Stimulated activated CD8-positive, alpha-beta memory T cell treated with anti-CD3 and anti-CD28 coated beads, Interleukin-4, amount 100 ng/mL, for 1 hour (primary cell): ENCODE measurements at places on chromosomes 4 and X.

- DNase-seq, result no peak
Observed at GRCh38 chrX:139112432-139112831, 400.9 kb upstream of the FGF13 start.

DNA sequence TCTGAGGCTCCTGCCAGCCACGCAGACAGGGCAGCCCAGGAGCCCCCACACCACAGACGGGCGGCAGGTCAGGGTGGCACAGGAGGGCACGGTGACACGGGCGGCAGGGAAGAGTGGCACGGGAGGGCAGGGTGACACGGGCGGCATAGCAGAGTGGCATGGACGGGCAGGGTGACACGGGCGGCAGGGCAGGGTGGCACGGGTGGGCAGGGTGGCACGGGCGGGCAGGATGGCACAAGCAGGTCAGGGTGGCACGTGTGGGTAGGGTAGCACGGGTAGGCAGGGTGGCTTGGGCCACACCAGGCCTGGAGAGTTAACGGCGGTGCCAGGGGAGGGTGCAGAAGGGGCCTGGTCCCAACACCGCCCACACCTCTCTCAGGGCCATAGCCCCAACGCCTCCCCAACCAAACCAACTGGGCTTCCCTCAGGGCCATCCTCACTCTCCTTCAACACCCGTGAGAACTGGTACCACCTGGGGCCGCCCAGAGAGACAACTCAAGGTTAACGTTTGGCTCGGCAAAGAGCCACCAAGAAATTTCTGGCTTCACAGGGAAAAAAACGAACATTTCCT lies 3.4 kb downstream of the CTBP1 start:
- DNase-seq, result no peak

DNA sequence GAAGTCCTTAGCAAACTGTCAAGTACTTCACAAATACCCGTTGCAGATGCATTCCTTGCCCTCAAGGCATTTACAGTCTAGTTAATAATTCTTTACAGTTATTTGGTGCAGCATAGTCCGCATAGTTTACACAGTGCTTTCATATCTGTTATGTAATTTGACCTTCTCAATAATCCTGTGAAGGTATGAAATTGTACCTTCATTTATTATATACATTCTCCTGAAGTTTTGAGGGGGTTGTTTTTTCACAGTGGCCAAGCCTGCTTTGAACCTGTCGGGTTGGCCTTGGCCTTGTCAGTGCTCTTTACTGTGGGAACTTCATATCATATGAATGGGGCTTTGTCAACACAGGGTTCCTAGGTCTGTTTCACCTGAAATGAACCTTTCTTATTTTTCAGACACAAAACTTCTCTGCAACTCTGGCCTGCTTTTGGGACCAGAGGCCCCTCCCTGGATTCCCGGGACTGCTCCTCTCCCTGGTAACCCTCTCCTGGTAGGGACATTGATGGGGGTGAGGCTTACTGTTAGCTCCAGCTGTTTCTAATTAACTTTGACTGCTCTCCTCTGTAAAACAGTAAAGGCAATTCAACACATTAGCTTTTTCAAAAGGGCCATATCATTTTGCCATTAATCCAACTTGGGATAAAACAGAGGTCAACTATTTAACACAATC lies 9.1 kb downstream of the IGFBP7 start:
- no peak for DNase-seq

DNA sequence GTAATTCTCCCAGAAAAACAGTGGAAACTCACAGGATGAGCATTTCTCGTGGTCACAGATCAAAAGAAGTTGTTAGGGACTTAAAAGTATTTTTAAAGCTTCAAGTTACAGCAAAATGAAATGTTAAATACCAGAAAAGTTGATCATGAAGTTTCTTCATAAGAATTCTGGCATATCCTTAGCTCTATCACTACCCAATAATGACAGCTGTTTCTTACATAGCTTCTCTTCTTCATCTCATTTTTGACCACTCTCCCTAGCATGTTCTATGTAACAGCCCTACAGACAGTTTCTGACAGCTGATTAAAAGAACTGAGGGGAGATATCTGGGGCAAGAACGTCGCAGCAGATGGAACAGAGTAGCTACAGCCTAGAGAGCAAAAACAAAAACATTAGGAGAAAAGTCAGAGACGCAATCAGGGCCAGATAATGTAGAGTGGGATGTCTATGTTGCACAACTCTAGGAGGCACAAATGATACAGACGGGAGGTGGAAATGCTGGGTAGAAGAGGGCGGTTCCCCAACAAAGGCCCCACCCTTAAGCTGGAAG lies 108.7 kb downstream of the CORIN start:
- no peak for DNase-seq
